ENCODE measurements at places on chromosomes 12 and 14. TPM values are rescaled to one million over a fixed set of nuclear protein-coding genes. Genes with fewer than 3 reads are reported as not detected.

Gene NANOG
- not detected for total RNA-seq

Gene TAS2R14
- 1.2 TPM for total RNA-seq

Gene PAPOLA
- total RNA-seq = 164 TPM

Gene PMCH
- total RNA-seq = 0.70 TPM

Gene KIF5A
- total RNA-seq = 0.93 TPM

Gene LALBA
- total RNA-seq = not detected

Gene DDX54
- 55.6 TPM for total RNA-seq

Gene MYF6
- not detected for total RNA-seq

Gene P3H3
- 0.18 TPM for total RNA-seq

Gene TAS2R13
- 0.25 TPM for total RNA-seq

Gene CNTN1
- total RNA-seq = not detected

Gene NELL2
- total RNA-seq = 10.1 TPM

Gene DNAJC22
- 0.05 TPM for total RNA-seq

Gene FAM90A1
- total RNA-seq = 0.20 TPM

Gene KRT78
- not detected for total RNA-seq

Gene RD3L
- total RNA-seq = not detected

Gene KRT81
- total RNA-seq = not detected

Gene NTS
- total RNA-seq = not detected
